Activated CD4-positive, alpha-beta T cell treated with anti-CD3 and anti-CD28 coated beads for 1 hour (primary cell): ENCODE measurements at places on chromosomes 2 and 18.

DNA sequence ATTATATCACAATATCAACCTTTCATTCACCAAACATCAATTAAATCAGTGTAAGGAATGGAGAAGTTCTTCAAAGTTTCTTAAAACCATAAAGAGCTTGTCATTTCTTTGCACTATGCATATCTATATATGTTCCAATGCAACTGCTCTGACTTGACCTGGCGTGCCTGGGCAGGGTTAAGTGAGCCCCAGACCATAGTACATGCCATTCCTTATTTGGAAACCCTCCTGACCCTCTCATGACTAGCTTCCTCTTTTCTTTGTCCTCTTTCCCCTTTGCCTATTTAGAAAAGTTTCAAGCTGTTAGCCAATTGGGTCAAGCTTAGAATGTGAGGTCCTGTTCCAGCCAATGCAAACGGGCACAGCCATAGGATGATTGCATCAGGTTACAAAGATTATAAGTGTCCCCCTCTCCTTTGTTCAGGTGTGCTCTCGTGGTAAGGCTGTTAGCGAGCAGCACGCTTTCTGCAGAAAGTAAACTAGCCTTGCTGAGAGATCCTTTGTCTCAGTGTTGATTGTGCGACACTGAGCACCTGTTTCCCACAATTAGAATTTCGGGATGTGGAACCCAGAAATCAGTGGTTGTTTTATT, 78.2 kb upstream of the UXS1 start:
- no peak for DNase-seq

GRCh38 chr2:19137433-19137832, 221.0 kb downstream of the OSR1 start:
- no peak for DNase-seq

- DNase-seq = no peak
These were observed 54.9 kb upstream of the CYP1B1 start for GRCh38 chr2:38130876-38131275.

- no peak for DNase-seq
These were observed 1.4 kb downstream of the STARD7 start for GRCh38 chr2:96207073-96207773.

DNA sequence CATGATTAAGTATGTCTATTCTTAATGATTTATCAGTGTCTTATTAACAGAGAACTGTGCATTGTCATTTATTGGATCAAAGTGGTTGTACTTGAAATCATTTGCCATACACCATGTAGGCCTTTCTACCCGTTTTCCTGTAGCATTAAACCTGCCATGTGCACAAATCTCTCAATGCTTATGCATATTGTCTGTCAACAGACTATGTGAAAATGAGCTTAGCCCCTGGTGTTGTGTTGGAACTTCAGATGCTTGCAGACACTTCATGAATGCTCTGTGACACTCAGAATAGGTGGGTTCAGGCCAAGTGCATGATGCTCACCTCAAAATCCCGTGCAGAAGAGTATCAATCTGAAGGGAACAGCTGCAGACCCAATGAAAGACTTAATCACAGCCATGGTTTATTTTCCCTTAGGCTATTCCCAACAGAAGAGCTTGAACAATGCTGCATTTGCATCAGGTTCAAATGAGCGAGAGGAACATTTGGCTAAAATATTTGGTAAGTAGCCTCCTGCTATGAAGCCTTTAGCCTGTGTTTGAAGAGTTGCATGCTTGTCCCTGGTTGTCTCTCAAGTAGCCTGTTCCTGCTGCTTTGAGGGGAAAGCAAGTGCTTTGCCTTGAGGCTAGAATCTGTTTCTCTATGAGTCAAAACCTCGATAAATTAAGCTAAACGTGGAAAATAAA, 6.1 kb downstream of the C2orf92 start:
- no peak for DNase-seq

DNA sequence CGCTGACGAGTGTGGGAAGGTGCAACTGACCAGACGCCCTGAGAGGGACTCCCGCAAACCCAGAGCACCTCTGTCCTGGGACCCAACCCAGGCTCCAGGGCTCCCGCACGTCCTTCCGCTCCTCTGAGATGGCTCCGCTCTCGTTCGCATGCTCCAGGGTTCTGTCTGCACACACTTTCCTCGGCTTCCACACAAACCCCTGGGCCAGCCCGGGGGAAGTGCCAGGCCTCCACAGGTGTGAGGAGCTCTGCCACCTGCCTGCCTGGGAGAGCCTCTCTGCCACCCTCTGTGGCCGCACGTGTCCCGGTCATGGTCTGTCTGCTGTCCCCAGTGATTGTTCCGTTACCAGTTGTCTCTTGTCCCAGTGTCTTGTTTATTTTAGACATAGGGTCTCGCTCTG, 222.9 kb downstream of the HDAC4 start:
- no peak for DNase-seq

DNA sequence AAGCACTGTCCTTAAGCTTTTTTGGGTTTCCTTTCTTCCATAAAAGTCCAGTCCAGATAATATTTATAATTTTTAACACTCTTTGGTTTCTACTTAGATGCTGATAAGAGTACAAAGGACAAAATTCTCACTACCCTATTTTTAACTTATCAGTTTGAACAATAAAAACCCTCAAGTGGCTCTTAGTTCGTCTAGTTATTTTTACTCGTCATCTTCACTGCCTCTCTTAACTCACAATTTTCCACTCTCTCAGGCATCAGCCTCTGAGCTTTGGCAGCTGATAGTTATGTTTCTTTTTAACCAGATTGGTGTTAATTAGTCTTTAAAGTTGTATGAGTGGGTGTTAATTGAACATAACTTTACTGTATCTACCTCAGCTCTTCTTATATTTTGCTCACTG, 517.1 kb upstream of the SYT4 start:
- DNase-seq = no peak

- no peak for DNase-seq
These were observed 95.7 kb upstream of the LINC00305 start for GRCh38 chr18:64244571-64244970.

DNA sequence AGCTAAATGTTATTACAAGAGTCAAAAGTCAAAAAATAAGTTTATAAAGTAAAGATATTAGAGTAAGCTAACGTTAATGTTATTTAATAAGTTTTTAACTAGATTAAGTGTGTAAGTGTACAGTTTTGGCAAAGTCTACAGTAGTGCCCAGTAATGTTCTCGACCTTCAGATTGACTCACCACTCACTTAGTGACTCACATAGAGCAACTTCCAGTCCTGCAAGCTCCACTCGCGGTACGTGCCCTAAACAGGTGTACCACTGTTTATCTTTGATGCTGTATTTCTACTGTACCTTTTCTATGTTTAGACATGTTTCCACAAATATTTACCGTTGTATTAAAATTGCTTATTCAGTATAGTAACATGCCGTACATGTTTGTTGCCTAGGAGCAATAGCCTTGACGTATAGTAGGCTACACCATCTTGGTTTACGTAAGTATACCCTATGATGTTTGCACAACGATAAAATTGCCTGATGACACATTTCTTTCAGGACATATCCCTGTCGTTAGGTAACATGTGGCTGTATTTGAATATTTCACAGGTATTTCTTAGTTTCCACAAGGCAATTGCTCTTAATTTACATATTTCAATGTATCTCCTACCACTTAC, 1641.9 kb upstream of the PIK3C3 start:
- DNase-seq = no peak

- DNase-seq = no peak
These were observed 10.1 kb downstream of the TEX51 start for GRCh38 chr2:126908721-126909177.

GRCh38 chr2:201852462-201852861, 46.1 kb downstream of the CDK15 start:
- no peak for DNase-seq

GRCh38 chr2:238091436-238092060, 8.6 kb upstream of the ESPNL start:
- no peak for DNase-seq

DNA sequence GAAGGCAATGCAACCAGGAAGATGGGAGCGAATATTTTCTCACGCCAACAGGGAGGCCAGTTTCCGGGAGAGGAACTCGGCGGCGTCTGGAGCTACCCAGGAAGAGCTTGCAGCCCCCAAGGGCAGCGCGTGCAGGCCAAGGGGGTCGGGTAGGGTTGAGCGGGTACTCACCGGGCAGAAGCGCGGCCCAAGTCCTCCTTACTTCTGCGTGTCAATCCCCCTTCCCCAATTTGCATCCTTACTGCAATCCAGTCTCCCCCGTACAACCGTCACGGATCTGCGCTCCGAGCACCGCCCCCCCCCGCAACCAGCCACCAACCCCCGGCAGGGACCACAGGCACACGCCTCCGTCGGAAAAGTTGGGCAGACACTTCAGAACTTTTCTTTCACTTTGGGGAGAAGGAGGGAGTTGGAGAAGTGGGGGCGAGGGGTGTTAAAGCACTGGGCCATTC, 1.3 kb downstream of the ATP8B1 start:
- DNase-seq = no peak

- DNase-seq = no peak
These were observed 25.3 kb downstream of the XPO1 start for GRCh38 chr2:61512768-61513398.

DNA sequence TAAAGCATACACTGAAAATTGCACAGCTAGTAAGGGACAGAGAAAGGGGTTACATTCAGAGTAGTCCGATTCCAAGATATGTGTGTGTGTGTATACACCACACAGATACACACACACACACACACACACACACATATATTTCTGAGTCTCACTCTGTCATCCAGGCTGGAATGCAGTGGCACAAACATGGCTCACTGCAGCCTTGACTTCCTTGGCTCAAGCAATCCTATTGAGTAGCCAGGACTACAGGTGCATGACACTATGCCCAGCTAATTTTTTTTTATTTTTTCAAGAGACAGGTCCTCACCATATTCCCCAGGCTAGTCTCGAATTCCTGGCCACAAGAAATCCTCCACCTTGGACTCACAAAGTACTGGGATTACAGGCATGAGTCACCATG, 68.1 kb upstream of the ITPRID2 start:
- no peak for DNase-seq

- DNase-seq = no peak
These were observed 845.9 kb upstream of the ID2 start for GRCh38 chr2:7835693-7836680.

DNA sequence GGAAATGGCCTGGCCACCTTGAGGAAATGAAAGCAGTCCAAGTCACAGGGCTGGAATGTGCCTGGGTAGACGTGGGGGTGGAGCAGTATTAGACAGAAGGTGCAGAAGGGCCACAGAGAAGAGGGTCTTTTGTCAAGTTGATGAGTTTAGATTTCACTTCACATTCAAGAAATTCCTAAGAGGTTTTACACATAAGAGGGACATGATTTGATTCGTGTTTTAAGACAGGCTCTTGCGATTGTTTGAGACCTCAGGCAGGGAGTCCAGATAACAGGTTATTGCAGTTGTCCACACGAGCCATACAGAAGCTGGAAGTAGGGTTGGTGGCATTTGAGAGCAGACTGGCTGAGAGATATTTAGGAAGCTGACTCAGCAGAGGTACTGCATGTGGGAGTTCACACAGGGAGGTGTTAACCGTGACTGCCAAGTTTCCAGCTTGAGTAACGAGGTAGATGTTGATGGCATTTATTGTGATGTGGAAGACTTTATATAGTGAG, 64.6 kb downstream of the NEB start:
- no peak for DNase-seq

GRCh38 chr2:65539633-65540032, 107.2 kb upstream of the SPRED2 start:
- no peak for DNase-seq

GRCh38 chr2:96150791-96151594, 5.8 kb upstream of the DUSP2 start:
- DNase-seq = no peak

DNA sequence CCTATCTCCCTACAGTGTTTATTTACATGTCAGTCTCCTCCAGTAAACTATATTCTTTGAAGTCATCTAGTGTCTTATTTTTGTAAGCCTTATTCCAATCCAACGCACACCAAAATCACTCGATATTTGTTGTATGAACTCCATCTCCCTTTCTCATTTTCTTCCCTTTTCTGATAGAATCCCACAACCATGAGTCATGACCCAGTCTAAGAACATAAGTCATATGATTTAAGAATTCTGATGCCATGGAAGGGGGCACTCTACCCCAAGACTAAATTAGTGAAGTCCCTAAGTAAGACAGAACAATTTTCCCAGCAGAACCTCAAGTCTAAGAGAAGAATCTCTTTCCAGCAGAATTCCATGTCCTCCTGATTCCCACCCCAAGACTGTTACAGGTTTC, 5.4 kb downstream of the CHMP3 start:
- no peak for DNase-seq

DNA sequence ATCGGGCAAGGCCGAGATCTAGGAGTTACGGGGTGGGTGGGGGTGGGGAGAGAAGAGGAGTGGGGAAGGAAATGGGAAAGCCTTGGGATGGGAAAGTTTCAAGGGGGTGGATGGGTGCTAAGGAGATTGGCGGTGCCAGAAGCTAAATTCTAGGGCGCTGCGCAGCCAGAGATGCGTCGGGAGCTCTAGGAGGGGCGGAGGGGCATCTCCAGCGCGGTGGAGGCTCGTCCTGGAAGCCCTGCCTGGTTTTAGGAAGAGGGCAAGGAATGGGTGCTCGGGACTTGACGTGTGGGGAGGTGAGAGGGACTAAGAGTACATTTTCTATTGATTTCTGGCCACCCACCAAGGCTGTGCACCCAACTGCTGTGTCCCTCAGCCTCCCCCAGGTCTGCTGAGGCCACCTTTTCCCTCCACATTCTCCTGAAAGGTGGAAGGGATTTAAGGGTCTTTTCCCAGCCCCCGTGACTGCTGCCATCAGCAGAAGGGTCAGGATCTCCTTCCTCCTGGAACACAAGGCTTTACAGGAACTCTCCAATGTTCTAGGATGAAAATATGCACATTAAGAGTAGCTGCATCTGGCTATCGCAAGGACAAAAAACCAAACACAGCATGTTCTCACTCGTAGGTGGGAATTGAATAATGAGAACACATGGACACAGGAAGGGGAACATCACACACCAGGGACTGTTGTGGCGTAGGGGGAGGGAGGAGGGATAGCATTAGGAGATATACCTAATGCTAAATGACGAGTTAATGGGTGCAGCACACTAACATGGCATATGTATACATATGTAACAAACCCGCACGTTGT, 1.4 kb downstream of the C2orf72 start:
- DNase-seq = no peak

DNA sequence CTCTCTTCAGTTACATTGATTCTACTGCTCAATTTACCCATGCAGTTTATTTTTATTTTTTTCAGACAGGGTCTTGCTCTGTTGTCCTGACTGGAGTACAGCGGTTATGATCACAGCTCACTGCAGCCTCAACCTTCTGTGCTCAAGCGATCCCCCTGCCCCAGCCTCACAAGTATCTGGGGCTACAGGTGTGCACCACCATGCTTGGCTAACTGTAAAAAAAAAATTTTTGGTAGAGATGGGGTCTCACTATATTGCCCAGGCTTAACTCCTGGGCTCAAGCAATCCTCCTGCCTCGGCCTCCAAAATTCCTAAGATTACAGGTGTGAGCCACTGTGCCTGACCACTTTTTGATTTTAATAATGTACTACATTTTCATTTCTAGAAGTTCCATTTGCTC, 93.8 kb upstream of the RNU4ATAC start:
- DNase-seq = no peak
